ENCODE measurements at places on chromosomes 16 and 17.
A peak's percentile ranks its signal among the peaks of the same experiment; 100 is the strongest.

DNA sequence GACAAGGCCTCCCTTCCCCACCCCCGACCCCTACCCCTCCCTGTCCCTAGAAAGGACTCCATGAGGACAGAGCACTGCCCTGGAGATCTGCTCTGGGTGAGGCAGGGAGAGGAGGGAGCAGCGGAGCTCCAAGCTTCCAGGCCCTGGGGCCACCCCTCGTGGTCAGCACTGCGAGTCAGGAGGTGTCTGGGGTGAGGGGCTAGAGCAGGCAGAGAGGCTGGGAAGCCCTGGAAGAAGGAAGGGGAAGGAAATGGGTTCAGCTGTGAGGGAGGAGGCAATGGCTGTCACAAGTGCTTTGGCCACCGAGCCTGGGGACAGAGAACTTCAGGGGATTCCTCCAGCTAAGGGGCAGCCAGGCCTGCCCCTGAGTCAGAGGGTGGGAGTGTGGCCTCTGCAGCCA is 28.2 kb upstream of the DNAI2 start:
- no peak for DNase-seq

- no peak for DNase-seq
Observed at GRCh38 chr17:69655902-69656301, 241.4 kb downstream of the MAP2K6 start.

- peak; percentile 9 for DNase-seq
Observed at GRCh38 chr17:35841505-35841904, 27.2 kb downstream of the HEATR9 start.

GRCh38 chr16:88807626-88808453 is 3.9 kb downstream of the APRT start:
- no peak for DNase-seq

- no peak for DNase-seq
Observed at GRCh38 chr17:4247971-4248388, 15.8 kb downstream of the ANKFY1 start.

- DNase-seq: no peak
Observed at GRCh38 chr17:73118951-73119391, 26.5 kb upstream of the SLC39A11 start.

- no peak for DNase-seq
Observed at GRCh38 chr16:26263406-26263805, 571.6 kb downstream of the HS3ST4 start.

DNA sequence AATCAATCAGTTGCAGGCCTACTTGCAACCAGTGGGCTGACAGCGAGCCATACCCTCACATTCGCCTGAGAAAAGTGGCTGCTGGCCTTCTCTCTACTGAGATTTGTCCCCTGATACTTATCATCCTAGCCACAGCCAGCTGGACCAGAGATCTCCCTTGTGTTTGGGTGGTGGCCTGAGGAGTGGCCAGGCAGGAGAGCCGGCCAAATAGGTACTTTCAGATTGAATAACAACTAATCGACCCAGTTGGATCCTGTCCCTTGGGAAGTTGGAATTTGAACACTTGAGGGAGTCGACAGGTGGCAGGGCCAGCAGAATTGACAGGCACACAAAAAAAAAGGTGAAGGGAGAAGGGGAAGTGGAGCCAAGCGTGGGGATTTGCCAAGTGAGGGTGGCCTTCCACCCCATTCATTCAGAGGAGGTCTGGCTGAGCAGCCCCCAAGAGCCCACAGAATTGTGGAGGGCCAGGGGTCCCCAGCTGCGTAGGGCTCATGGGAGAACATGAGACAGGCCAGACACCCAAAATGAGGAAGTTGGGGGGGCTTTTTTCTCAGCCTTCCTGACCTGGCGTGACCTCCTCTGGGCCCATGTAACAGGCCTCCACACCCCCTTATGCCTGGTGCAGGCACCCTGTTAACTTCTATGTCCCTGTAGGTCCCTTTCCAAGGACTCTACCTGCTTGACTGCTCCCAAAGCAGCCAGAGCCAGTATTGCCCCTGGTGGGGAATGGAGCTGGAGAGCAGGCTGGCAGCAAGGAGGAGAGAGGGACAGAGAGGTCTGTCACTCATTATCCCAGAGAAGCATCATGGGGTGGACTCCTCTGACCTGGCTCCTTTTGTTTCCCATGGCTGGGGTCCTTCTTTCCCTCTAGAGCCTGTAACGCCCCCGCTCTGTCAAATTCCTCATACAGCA is 2.9 kb upstream of the RANGRF start:
- no peak for DNase-seq

DNA sequence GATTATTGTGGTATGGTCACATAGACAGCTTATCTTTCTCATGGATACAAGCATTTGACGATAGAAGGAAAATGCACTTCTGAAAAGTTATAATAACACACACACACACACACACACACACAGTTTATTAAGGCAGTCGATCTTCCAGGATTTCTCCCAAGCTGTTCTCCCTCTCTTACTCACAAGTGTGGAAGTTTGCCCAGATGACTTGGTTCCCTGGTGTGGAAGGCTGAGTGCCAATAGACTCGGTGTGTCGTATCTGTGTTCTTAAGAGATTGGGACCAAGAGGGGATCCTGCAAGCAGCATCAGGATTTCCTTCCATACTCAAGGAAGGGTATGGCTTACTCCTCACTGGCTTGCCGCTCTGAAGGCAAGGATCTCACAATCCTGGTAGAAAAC is 279.6 kb downstream of the HS3ST3B1 start:
- DNase-seq: no peak

- DNase-seq: no peak
Observed at GRCh38 chr17:50771991-50772785, 4.9 kb upstream of the ANKRD40CL start.

GRCh38 chr17:17837380-17837821 is 615 bp upstream of the SREBF1 start:
- no peak for DNase-seq

- no peak for DNase-seq
Observed at GRCh38 chr16:89105599-89106151, 12.0 kb downstream of the ACSF3 start.

GRCh38 chr17:72613806-72614292 is 478.6 kb downstream of the SLC39A11 start:
- DNase-seq: no peak

DNA sequence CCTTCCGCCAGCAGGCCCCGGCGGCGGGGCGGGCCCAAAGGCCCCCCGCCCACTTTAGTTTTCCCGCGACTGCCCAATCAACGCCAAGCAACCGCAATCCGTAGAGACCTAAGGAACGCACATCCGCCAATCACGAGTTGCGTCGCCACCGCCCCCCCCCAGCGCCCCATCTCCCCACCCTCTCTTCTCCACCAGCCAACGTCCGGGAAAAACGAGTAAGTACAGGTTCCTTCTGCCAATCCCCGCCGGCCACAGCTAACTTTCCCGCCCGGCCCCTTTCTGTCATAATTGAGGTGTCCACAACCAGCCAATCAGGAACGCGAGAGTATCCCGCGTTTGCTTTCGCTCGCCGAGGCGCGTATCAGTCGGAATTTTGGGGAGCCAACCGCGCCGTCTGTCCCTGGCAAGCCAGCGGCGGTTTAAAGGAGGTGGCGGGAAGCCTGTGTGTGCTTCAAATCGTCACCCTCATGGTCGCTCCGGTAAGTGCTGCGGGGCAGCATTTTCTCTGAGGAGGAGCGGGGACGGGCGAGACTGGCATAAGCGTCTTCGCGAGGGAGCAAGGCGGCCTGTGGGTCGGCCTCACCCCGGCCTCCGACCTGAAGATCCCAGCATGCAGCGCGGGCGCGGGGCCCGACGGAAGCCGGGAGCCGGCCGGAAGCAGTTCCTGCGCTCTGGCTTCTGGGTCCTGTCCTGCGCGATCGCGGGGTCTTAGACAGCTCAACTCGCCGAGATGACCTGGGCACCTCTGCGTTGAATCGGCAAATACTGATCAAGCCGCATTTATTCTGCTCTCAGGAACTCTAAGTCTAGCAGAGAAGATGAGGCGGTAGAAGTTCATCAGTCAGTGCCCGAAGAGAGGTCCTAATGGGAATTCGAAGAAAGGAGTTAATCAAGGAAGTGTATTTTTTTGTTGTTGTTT is at the start of gene MIS12:
TSS of gene MIS12 (plus strand) at position 361 of the 919 bp plus-strand sequence. CDS start 2,297 bp downstream, outside the sequence.
- peak; percentile 97 for DNase-seq

- DNase-seq: no peak
Observed at GRCh38 chr16:2082983-2083364, 35.2 kb downstream of the TSC2 start.

- peak; percentile 63 for DNase-seq
Observed at GRCh38 chr17:601244-601925, 113.3 kb downstream of the VPS53 start.

GRCh38 chr17:38958756-38959155 is 8.4 kb downstream of the FBXO47 start:
- no peak for DNase-seq

DNA sequence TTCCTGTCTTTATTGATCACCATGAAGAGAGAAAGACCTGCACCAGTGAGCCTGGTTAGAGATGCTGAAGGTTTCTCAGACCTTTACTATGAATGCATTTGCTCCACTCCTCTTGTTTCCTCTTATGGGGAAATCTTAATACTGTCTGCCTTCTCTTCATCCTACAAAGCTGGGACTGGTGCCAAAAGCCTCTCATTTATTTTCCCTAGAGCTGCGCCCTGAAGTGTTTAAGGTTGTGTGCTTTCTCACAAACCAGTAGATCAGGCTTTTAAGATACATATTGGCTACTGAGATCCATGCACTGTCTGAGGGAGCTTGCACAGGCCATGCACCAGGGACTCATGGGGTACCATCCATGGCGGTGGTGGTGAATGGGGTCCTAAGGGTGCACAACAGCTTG is 286.1 kb upstream of the PMFBP1 start:
- DNase-seq: no peak

GRCh38 chr16:73356401-73357079 is 308.6 kb upstream of the ZFHX3 start:
- no peak for DNase-seq

GRCh38 chr16:86477642-86478041 is 32.7 kb upstream of the FOXF1 start:
- DNase-seq: no peak

GRCh38 chr16:13379266-13379665 is 477.9 kb downstream of the SHISA9 start:
- no peak for DNase-seq

GRCh38 chr16:83651871-83652270 is 155.9 kb upstream of the HSBP1 start:
- no peak for DNase-seq

Data from non-pigmented ciliary epithelial cell (primary cell).